ENCODE measurements at places on chromosomes 3 and 15. TPM values are rescaled to one million over a fixed set of nuclear protein-coding genes. Genes with fewer than 3 reads are reported as not detected.

The COL6A5 gene
- 0.16 TPM for total RNA-seq

The C3orf80 gene
- total RNA-seq = 0.42 TPM

The GNB4 gene
- 15.4 TPM for total RNA-seq

The BAHD1 gene
- 26.9 TPM for total RNA-seq

The RBPMS2 gene
- not detected for total RNA-seq

The AADACL2 gene
- total RNA-seq = not detected

The EXD1 gene
- not detected for total RNA-seq

- no peak for DNase-seq
Measured at GRCh38 chr3:120369037-120369467, 19.9 kb upstream of the LRRC58 start.

GRCh38 chr3:80688814-80689213 is 921.0 kb upstream of the ROBO1 start:
- DNase-seq = no peak

DNA sequence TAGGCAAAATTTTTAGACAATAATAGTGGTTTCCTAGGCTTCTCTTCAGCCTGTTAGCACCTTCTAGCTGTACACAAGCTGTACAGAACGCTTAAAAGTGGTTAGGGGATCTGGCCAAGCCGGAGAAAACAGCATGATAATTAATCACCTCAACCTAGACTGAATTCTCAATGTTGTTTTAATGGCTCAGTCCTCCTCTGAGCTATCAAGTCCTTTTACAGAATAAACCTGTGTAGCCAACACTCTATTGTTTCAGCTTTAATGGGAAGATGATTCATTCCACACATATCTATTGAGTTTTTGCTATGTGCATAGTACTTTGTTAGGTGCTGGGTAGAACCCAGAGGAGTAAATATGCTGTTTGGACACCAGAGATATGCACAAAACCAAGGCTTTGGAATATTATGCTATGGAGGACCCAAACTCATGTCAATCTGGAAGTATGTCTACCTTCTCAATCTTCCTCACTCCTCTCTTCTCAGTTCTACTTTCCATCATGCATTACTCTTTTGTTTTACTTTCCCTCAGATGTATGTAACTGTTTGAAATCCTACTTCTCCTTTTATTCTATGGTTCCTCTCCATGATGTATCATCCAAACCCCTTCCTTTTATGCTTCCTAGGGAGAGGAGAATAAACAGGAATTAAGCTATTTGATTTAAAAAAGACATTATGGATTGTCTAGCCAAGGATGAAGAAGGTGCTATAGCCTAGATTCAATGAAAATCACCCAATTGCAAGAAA is 27.6 kb upstream of the UBE2E2 start:
- no peak for DNase-seq

GRCh38 chr15:77538027-77538451 is 94.7 kb downstream of the LINGO1 start:
- DNase-seq = no peak

DNA sequence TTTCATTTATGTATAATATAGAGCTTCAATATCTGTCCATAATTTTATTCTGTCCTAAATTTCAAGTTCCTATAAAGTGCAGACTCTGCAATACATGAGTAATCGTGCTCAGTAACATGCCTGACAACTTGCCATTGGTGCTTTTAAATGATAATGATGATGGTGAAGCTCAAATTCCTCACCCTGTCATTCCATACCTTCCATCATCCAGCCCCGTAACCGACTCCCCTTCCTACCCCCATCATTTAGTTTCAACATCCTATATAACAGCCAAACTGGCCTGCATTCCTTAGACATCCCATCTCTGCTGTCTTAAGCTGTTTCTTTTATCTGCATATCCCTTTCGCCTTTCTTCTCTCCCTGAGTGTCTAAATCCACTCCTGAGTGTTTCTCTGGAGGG is 67.2 kb upstream of the DLG1 start:
- DNase-seq = no peak

DNA sequence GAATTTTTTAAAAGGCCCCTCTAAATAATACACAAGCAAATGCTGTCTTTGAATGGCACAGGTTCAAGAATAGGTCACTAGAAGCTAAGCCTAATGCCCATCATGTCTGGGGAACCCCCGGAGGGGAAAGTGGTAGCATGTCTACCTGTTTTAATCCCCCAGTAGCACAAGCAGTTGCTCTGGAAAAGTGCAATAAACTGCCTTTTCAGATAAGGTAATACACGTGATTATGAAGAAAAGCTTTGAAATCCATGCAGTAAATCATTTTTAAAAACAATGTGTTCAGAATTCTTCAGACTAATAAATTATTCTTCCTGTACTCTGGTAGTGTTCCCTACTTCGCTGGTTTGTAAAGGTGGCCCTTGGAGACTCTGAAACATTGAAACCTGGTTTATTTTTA is 922.2 kb downstream of the ROBO1 start:
- DNase-seq = no peak

GRCh38 chr15:85289677-85290365 is 90.6 kb upstream of the AKAP13 start:
- DNase-seq = no peak

- no peak for DNase-seq
Measured at GRCh38 chr3:17579289-17580031, 163.0 kb downstream of the TBC1D5 start.

DNA sequence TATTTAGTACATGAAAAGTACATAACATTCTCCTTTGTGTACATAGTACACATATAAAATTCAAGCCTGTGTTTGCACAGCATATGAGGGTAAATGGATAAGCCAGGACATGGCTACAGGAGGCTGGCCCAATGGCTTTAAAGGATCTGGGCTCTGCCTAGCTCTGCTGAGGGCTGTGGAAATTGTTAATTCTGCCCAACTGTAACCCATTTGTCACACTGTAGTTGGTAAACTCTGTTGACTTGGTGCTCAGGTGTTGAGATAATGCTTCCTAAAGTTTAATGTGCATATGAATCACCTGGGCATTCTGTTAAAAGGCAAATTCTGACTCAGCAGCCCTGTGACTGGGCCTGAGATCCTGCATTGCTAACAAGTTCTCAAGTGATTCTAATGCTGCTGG is 196.5 kb upstream of the ZPLD1 start:
- DNase-seq = no peak

DNA sequence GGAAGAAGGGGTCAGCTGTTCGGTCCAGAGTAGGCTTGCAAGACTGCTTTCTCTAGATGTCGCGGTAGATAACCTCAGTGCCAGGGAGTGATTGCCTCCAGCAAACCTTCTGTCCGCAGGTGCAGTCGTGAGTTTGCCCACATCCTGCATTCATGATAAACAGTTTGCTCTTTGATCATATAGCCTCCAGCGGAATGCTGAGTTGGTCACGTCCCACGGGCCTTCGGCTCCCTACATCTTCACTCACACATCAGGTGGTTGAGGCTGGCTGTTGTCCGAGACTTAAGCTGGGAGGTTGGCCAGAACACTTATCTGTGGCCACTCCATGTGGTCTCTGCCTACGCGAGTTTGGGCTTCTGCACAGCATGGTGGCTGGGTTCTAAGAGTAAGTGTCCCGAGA is 62.1 kb upstream of the NR2C2 start:
- no peak for DNase-seq

DNA sequence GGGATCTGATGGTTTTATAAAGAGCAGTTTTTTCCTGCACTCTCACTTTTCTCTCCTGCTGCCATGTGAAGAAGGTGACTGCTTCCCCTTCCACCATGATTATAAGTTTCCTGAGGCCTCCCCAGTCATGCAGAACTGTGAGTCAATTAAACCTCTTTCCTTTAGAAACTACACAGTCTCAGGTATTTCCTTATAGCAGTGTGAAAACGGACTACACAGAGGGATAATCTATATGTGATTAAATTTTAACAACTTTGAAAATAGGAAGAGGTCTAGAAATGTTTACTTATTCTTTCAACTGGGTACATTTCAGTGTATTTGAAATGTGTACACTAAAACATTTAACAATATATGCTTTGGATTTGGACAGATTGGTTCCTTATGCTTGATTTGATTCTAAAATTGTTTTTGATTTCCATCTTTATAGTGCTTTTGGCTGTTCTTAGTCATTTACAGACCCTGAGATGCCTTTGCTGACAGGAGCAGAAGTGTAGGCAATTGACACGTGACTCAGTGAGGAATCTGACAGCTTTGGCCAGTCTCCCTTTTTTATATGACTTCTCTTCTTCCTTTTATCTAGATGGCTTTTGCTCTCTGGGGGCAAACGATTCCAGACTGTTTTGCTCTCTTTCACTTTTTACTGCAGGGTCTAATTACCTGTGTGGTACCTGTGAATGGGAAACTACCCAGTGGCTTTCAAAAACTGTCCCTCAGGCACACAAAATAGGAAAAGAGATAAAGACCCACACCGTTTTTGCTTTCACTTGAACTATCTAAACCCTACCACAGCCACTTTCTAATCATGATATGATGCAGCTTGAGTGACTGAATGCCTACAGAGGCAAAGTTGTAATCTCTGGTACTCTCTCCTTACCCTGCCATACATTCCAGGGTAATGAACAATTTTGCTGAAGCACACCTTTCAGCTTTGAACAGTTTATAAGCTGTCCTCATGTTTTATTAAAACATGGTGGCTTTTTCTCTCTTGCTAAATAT is 422.6 kb downstream of the ROBO1 start:
- DNase-seq = no peak

DNA sequence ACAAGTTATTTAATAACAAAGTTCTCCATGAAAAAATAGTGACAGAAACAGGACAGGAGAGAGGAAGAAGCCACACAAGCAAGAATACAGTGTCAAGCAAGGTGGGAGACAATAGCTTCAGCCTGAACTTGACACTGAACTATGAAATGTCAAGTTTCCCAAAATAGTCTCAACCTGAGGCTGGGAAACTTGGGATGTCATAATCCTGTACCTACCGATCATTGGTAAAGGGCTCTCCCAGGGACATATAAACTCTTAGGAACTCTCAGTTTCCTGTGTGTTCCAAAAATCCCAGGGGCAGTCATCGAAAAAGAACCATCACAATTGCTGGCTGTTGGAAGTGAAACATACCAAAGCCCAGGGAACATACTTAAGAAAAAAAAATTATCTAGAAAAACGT is 211.6 kb downstream of the P3H2 start:
- DNase-seq = no peak

All from activated T-helper 1 cell treated with anti-CD3 and anti-CD28 coated beads, Interleukin-12 subunit alpha, Interleukin-12 subunit beta, Interleukin-2, Interleukin-4 antibody, amounts not matched to agents 30 ng/mL and 10 ng/mL and 1 ng/mL, durations not matched to agents 14 hours and 24 hours and 36 hours (primary cell).